Mesenteric fat pad (tissue), 1 donor: ENCODE measurements at places on chromosomes 2 and 18.

GRCh38 chr2:131535526-131535925, 7.8 kb downstream of the CCDC74A start:
- DNase-seq: no peak

- DNase-seq: no peak
Measured at GRCh38 chr2:31256611-31257382, 22.8 kb downstream of the EHD3 start.

GRCh38 chr2:153584244-153584643, 105.7 kb upstream of the RPRM start:
- no peak for DNase-seq

DNA sequence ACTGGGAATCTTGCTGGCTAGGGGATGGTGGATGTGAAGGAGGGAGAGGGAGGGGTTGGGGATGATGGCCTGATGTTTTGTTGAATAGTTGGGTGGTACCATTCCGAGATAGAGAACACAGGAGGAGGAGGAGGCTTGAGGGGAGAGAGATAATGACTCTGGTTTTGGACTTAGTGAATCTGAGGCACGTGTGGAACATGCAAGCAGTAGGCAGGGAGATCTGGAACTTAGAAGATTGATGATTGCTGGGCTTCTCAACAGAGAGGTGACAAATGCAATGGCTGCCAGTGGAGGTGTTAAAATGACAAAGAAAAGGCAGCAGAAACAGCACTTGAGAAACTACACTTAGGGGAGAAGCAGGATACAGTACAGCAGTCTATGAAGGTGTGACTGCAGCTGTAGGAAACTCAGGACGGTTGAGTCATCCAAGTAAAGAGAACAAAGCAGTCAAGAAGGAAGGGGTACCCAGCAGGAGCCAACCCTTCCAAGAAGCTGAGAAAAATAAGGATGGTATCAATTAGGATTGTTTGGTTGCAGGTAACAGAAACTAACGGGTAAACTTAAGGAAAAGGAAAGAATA, 221.4 kb upstream of the FBXO11 start:
- DNase-seq: no peak

- DNase-seq: no peak
Measured at GRCh38 chr2:120174963-120175581, 48.1 kb downstream of the TMEM185B start.

- no peak for DNase-seq
Measured at GRCh38 chr2:22890132-22890531, 494.8 kb upstream of the KLHL29 start.

DNA sequence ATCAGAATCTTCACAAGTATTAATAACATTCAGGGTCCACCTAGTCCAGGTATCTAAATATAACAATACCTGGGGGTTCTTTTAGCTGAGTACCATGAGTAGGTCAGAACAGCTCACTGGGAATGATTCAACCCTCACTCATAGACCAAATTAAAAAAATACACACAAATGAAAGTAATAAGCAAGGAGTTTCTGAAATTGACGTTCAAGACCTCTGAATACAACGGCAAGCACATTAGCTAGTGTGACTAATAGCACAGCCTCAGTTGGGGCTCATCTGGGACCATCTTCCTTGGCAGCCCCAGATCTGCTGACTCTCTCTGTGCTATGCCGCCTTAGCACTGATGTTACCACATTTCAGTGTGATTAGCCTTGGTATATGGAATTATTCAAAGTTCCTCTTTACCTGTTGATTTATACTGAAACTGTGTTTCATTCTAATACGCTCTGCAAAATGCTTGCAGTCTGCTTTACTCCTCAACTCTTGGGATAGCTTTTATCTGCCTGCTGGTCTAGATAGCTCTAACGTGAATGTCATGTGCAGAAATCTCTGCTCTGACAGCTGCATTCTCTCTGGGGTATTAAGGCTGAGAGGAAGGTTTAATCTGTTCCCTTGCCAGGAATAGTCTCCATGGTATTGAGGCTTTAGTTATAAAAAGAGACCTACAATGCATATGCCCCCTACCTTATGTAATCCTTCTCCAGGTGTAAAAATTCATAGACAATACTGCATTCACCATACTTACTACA, 153.3 kb downstream of the METTL4 start:
- no peak for DNase-seq

GRCh38 chr18:32530947-32531651, 60.4 kb upstream of the GAREM1 start:
- DNase-seq: no peak

DNA sequence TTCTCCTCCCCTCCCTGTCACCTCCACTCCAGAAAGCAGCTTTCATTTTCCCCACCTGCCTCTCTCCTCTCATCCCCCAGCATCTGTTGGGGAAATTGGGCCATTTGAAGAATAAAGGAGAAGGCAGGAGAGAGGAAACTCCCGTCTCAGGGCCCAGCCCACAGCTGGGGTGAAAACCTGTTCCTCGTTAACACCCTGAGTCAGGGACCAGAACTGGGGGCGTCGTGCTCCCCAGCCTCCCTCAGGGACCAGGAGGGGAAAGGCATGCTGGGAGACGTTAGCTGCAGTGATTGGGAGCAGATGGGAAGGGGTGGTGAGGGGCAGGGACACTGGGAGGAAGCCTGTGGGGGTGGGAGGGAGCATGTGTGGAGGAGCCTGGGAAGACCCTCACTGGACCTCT, 251.3 kb downstream of the DYSF start:
- DNase-seq: peak; percentile 43

DNA sequence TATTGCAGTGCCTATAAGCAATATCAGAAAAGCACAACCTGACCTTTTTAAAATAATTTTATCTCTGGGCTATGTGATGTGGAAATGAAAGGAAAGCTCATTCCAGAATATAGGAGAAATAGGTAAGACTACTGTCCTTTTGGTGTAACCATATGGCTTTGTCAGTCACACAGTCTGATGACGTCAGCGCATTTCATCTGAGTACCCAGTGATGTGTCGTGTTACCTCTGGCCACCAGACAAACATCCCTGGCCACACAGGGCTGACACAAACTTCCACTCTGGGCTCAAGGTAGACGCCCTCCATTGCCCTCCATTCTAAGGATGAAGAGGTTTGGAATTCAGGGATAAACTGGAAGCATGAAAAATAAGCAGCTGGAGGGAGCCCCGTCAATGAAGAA, 506.7 kb downstream of the CMPK2 start:
- DNase-seq: no peak

- DNase-seq: no peak
Measured at GRCh38 chr2:105338020-105338385, 663 bp downstream of the C2orf49 start.

- DNase-seq: no peak
Measured at GRCh38 chr18:27952741-27953140, 224.2 kb downstream of the CDH2 start.

GRCh38 chr2:68771211-68771751, 36.7 kb downstream of the ARHGAP25 start:
- no peak for DNase-seq

DNA sequence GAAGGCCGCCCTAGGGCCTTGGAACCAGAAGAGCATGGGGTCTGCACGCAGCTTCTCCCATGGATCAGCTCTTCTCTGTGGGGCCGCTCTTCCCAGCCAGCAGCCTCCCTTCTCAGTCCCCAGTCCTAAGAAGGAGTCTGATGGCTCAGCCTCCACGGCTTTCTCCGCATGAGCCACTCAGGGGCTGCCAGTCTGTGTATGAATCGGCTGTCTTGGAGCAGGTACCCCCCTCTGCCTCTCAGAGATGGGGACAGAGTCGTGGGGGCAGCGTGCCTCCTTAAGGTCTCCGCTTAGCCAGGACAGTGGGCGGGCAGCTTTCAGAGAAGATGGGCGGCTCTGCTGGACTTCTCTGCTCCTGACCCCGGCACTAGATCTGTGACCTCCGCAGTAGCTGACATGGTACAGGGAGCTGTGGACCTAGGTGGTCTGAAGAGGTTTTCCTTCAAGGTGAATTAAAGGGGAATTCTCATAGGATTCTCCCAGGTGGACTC, 21.6 kb downstream of the INPP5D start:
- DNase-seq: peak; percentile 62

GRCh38 chr18:69444221-69444620, 43.5 kb downstream of the DOK6 start:
- no peak for DNase-seq

DNA sequence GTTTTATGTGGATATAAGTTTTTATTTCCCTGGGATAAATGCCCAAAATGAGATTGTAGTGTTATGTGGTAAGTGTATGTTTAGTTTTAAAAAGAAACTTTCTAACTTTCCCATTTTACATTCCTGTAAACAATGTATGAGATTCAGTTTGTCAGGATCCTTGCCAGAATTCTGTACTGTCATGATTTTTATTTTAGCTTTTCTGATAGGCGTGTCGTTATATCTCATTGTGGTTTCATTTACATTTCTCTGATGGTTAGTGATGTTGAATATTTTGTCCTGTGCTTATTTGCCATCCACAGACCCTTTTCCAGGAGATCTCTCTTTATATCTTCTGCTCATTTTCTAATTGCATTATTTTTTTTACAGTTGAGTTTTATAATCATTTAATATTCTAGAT, 245.6 kb upstream of the CDH2 start:
- no peak for DNase-seq

GRCh38 chr2:177237932-177238331, 25.3 kb downstream of the HNRNPA3 start:
- no peak for DNase-seq

DNA sequence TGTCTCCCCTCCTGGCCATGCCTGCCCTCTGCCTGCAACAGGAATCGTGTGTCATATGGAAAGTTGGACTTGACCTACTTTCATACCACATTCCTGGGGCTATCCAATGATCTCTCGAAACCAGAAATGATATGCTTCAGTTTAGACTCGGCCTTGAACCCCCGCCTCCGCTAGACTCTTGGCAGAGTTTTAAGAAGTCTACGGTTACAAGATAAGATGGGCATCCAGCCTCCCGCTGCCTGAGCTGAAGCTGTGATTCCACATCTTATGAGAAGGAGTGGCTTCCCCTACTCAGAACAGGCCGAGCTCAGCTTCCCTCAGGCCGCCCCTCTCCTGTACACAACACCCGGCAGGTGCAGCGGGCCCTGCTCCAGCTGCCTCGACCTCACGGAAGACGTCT, 73.9 kb downstream of the MTCL1 start:
- DNase-seq: peak; percentile 45

DNA sequence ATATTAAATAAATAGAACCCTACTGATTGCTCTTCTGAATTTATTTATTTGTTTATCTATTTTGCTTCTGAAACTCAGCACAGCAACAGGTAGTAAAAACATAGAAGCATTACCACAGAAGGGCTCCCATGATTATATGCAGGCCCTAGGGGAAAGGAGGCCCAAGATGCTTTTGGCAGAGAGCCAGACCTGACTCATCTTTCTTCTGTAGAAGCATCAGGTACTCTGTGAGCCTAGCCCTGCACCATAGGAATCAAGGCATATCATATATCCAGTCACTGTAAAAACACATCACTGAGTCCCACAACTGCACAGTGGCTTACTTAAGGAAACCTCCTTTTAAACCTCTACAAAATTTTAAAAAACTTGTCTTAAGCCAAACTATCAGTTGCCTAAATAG, 1.8 kb downstream of the SCN9A start:
- DNase-seq: no peak

DNA sequence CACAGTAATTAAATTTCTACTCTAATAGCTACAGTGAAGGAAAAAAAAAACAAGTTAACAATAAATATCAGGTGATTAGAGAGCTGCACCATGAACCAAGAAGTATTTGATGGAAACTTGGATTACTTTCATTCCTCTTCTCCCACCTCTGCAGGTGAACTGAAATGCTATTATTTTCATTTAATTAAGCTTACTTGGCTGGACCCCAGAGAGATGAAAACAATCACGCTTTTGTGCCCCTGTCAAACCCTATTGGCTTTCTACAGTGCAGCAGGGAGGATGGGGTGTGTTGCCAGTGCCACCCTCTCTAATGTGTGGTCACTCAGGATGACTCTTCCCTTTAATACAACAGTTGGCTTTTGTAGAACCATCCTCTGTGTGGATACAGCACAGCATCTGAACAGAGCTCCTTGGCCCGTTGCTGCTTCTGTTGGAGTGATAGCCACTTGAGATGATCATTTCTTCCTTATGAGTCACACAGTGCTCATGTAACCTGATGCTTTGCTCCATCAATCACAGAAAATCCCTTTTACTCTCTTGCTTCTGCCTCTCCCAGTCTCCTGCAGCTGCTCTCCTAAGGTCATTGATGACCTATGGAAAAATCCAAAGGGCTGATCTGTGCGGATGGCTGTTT, 5.5 kb upstream of the ARL4C start:
- no peak for DNase-seq

GRCh38 chr2:234335661-234336228, 161.1 kb downstream of the ARL4C start:
- DNase-seq: no peak

- no peak for DNase-seq
Measured at GRCh38 chr18:40159141-40160017, 1795.7 kb upstream of the PIK3C3 start.

DNA sequence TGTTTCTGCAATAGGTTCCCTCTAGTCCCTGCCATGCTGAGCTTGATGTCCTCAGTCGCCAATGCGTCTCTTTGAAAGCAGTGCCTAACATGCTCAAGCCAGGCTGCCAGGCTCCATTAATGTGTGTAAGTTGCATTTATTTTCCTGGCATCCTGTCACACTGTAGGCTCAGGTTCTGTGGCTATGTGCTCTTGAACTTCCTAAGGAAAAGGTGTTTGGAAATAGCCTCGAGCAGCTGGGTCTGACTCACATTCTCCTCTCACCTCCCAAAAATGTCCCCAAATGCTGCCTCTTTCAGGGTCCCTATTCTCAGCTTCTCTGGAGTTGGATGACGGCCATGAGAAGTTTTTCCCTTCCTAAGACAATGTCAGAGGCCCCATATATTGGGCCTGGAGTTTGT, 58.0 kb upstream of the SLC14A2 start:
- DNase-seq: no peak

DNA sequence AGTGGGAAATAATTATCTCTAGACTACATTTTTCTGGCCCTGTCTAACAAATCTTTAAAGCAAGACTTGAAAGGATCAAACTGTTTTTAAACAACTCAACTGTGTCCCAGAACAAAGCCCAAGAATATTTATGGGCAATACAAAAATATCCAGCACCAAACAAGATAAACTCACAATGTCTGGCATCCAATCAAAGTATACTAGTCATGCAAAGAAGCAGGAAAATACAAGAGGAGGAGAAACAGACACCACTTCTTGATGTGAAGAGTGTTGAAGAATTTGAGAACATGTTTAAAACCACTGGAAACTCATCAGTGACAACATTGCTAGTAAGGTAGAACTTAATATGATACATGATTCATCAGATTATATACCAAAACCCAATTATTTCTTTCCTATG, 66.1 kb upstream of the CDC42EP3 start:
- no peak for DNase-seq

DNA sequence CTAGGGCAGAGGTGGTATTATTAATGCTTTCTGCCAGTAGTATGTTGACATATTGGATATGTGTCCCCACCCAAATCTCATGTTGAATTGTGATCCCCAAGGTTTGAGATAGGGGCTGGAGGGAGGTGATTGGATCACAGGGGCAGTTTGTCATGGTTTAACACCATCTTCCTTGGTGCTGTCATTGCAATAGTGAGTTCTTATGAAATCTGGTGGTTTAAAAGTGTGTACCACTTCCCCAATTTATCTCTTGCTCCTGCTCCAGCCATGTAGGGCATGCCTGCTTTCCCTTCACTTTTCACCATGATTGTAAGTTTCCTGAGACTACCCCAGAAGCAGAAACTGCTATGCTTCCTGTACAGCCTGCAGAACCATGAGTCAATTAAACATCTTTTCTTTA, 47.1 kb upstream of the THSD7B start:
- DNase-seq: no peak
